ENCODE measurements at places on chromosomes 6 and 20. TPM values are rescaled to one million over a fixed set of nuclear protein-coding genes. Genes with fewer than 3 reads are reported as not detected.
A peak's percentile ranks its signal among the peaks of the same experiment; 100 is the strongest.

Gene SNPH
- total RNA-seq: 2.6 TPM

Gene HSD17B8
- total RNA-seq: 8.5 TPM

Gene SLC16A10
- total RNA-seq: 0.20 TPM

Gene GRM4
- not detected for total RNA-seq

Gene LY6G6C
- not detected for total RNA-seq

Gene OR2J3
- total RNA-seq: not detected

GRCh38 chr6:13331516-13332348, 3.4 kb upstream of the TBC1D7 start:
- peak; percentile 46 for DNase-seq

GRCh38 chr6:25167961-25168360, 111.2 kb upstream of the CARMIL1 start:
- no peak for DNase-seq

- peak; percentile 62 for DNase-seq
These were observed 709 bp upstream of the ZNF76 start for GRCh38 chr6:35258858-35259193.

- no peak for DNase-seq
These were observed 207.1 kb downstream of the ARID1B start for GRCh38 chr6:156984178-156984738.

GRCh38 chr6:88989215-88989614, 25.8 kb upstream of the RNGTT start:
- DNase-seq: no peak

DNA sequence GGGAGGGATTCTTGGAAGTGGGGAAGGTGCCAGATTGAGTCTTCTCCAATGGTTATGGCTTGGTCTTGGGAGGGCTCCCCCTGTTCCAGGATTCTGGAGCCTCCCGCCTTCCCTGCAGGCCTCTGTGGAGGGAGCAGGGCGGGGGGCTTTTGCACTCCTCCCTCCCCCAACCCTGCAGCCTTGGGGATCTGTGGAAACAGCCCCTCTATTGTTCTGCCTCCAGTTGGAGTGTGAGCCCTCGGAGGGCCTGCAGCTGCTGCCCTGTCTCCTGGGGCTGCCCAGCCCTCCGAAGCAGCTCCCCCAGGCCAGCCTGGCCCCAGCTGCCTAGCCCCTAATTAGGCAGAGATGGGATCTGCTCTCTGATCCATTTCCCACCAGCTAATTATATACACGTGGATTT, 14.7 kb downstream of the FAM110A start:
- DNase-seq: no peak

- DNase-seq: no peak
These were observed 269.3 kb downstream of the ARHGAP18 start for GRCh38 chr6:129440691-129441090.

- DNase-seq: no peak
These were observed 49.9 kb upstream of the ADGRF1 start for GRCh38 chr6:47091886-47092668.

DNA sequence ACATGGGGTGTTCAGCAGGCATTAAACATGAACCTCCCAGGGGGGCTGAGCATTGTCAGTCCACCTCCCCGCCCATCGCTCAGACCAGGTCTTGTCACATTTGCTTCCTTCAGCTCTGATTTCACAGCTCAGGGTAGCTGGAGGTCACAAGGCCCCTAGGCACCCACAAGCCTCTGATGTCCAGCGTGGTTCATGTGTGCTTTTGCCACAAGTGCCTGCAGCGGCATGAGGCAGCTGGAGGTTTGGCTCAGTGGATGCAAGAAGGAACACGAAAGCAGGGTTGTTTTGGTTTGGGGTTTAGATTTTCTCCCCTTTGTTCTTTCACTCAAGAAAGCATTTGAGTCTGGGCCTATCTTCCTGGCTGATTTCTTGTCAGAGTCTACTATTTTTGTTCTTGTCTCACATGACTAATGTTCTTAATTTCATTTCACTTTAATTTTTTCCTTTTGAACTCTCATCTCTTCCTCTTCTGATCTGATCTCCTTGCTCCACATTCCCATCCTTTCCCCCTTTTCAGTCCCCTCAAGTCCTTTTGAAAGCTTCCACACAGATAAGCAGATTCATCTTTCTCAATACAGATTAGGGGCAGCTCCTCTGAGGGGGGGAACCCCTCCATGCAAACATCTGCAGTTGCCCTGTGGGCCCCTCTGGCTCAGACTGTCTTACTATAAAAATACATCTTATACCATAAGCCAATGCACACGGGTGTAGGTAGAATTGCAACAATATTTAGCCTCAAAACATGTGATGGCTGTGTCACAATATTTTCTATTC, 68.1 kb upstream of the CEP85L start:
- no peak for DNase-seq

DNA sequence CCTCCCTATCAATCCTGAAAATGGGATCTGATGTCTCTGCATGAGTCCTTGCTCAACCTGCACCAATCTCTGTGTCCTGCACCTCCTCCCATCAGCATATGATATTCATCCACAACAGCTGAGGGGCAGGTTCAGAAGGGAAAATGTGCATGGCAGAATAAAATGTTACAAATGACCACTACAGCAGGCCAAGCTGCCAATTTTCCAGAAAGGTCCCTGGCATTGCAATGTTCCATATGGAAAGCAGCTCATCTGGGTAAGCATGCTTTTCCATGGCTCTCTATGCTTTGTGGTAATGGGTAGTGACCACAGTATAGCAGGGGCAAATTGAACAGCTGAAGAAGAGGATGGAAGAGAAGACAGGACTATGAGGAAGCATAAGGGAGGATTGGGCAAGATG, 841.2 kb upstream of the FLRT3 start:
- DNase-seq: no peak

GRCh38 chr6:167797011-167797471, 29.7 kb upstream of the AFDN start:
- no peak for DNase-seq

DNA sequence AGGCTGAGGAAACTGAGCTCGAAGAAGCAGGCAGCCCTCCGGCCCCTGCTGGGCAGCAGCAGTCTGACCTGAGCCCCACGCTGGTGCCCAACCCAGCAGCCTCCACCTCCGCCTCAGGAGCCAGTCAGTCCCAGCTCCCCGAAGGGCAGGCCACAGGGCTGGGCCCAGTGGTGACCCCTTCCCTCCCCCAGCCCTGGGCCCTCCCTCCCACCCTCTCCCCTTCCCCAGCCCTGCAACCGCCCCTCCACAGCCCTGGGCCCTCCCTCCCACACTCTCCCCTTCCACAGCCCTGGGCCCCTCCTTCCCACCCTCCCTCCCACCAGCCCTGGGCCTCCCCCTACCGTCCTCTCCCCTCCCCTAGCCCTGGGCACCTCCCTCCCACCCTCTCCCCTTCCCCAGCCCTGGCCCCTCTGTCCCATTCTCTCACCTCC, 115.0 kb downstream of the TAF4 start:
- DNase-seq: no peak

DNA sequence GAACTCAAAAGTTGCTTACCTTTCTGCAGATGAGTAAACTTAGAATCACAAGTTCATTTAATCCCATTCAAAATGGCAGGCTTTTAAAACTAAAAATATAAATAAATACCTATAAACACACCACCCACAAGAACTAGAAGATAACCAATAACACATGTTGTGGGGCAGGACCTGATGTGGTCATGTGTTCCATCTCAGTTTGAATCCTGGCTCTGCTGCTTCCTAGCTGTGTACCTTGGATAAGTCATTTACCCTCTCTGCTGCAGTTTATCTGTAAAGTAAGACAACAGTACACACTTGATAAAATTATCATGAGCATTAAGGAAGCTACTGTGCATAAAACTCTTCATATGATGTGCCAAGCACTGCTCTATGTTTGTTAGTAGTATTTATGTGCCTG, 22.0 kb downstream of the TRIM27 start:
- no peak for DNase-seq
